H1 (cell line): ENCODE measurements at places on chromosomes 1 and 21. TPM values are rescaled to one million over a fixed set of nuclear protein-coding genes. Genes with fewer than 3 reads are reported as not detected.

PLA2G2F gene
- not detected in 2 replicates for total RNA-seq

DNA sequence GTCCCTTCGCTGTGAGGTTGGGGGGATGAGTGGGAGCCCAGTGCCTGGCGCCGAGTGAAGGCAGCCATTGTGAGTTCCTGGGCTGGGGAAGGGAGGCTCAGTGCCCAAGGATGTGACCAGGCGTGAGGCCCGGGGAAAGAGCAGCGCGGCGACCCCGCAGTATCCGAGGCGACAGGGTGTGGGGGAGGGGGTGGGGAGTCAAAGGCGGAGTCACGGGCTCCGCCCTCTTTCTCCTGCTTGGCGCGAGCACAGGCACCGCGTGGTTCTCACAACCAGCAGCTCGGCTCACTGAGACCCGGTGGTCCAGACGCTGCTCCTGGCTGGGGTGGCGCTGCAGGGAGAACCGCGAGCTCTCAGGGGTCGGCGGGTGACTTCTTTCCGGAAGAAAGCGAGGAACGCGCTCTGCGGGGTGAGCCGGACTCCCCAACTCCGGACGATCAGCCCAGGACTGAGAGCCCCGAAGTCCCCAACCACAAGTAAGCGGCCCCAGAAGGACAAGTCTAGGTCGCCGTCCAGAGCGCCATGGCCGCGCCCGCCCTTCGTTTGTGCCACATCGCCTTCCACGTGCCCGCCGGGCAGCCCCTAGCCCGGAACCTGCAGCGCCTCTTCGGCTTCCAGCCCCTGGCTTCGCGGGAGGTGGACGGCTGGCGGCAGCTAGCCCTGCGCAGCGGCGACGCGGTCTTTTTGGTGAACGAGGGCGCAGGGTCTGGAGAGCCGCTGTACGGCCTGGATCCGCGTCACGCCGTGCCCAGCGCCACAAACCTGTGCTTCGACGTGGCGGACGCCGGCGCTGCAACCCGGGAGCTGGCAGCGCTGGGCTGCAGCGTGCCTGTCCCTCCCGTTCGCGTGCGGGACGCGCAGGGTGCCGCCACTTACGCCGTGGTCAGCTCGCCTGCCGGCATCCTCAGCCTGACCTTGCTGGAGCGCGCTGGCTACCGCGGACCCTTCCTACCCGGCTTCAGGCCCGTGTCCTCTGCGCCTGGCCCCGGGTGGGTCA is at the start of gene HPDL:
Gene HPDL, plus strand, starts transcription at position 269 of the 997 bp plus-strand sequence. Its CDS starts 254 bp downstream, at position 523.
- peak; percentile 85 for DNase-seq

DNA sequence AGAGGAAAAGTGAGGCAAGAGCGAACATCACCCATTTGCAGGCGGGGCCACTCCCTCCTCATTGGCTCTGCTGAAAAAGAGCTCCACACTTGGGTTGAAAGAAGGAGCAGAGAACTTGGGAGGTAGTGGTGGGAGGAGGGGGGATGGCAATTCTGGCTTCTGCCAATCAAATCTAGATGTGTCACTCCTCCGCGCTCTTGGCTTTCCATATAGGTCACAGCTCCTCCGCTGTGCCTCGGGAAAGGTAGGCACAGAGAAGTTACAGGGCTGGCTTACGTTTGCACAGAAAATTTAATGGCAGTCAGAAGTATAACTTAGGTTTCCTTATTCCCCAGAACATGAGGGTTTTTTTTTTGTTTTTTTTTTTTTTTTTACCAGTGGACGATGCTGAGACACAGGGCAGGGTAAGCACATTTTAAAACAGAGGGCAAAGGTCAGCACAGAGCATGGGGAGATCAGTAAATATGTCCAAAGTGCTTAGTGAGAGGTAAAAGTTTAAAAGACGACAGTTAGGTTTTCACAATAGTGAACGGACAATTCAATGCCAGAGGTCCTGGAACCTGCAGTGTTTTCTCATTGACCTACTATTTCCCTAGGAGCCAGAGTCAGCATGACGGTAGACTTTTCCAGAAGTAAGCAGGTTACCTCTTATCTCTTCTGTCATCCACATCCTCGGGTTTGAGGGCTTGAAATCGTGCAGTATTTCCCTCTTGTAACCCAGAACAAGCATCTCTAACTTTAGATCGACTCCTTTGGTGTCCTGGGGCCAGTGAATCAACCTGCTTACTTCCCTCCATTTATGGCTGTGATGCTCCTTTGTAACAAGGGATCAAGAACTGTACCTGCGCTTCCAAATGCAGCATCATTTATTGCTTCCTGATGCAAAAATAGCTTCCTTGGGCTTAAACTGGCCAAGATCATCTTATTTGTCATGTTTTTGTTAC is 258.9 kb upstream of the PROX1 start:
- no peak for DNase-seq

DNA sequence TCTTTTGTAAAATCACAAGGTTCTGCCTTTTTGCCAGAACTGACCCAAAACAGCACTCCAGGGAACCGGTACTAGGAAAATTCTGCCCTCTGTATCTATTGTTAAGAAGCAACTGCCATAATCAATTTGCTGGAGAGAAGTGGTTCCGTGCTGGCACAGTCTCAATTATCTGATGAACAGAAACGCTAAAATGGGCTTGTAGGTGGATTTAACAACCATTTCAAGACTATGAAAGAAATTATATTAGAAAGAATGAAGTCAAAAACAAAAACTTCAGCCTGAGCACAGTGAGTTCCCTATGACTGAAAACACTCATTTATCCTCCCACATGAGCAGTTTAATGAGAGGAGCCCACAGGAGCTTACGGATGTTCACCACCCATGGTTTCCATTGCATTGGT is 4.4 kb downstream of the JAM2 start:
- no peak for DNase-seq

DNA sequence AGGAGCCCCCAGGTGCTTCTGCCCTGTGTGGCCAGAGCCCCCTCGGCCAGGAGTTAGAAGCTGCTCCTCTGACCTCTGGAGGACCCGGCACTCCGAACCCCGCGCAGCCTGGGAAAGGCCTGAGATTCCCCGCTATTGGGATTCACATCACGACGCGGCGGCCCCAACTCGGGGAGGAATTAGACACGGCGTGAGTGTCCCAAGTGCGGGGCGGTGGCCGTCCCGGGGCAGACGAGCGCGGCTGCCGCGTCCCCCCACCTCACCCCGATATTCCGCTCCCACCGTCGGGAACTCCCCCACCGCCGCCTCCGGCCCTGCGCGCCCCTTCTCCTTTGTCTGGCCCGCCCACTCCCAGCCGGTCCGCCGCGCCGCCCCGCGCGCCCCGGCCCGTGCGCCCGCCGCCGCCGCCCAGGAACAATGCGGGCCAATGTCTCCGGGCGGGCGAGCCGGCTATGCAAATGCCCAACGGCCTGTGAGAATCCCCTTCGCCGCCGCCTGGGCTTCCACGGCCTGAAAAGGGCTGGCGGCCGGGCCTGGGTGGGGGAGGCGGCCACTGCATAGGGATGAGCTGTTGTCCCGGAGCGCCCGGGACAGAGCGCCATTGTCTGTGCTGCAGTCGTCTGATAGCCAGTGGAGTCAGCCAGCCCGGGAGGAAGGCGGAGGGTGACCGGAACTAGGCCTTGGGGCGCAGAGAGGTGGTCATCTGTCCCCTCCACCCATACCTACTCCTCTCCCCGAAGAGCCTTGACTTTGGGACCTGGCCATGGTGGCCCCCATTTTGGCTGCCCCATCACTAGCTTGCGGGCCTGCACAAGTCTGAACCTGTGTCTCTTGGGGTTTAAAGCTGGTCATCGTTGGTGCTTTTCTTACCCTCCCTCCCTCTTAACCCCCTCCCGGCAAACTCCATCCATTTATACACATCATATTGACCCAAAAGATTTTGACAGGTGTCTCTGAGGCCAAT is 19.4 kb downstream of the RHBG start:
- no peak for DNase-seq

PRKCZ gene
- total RNA-seq, result 45.1 and 49.4 TPM in 2 replicates

DNA sequence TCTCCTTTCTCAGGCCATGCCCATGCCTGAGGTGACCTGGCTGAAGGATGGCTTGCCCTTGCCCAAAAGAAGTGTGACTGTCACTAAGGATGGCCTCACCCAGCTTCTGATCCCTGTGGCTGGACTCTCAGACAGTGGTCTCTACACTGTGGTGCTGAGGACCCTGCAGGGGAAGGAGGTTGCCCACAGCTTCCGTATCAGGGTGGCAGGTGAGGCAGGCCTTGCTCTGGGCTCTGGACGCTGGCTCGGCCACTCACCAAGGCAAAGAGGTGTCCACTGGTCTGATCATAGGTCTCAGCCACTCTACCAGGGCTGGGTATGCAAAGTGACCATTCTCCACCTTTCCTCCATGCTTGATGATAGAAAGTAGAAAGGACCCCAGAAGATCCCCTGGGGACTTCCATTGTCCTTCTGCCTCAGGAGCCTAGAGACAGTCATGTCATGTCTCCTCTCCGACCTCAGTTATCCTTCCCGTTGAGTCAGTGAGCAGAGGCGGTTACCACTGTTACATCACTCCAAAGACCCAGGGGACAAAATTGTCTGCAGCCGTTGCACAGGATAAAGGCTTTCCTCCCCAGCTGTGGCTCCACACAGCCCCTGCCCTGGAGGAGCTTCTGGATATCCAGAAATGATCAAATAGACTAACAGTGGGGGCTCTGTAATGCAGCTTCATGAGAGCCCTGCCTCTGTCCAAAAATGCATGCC is 34.2 kb downstream of the IGFN1 start:
- DNase-seq, result no peak
